ENCODE measurements at places on chromosomes 3 and 15.

DNA sequence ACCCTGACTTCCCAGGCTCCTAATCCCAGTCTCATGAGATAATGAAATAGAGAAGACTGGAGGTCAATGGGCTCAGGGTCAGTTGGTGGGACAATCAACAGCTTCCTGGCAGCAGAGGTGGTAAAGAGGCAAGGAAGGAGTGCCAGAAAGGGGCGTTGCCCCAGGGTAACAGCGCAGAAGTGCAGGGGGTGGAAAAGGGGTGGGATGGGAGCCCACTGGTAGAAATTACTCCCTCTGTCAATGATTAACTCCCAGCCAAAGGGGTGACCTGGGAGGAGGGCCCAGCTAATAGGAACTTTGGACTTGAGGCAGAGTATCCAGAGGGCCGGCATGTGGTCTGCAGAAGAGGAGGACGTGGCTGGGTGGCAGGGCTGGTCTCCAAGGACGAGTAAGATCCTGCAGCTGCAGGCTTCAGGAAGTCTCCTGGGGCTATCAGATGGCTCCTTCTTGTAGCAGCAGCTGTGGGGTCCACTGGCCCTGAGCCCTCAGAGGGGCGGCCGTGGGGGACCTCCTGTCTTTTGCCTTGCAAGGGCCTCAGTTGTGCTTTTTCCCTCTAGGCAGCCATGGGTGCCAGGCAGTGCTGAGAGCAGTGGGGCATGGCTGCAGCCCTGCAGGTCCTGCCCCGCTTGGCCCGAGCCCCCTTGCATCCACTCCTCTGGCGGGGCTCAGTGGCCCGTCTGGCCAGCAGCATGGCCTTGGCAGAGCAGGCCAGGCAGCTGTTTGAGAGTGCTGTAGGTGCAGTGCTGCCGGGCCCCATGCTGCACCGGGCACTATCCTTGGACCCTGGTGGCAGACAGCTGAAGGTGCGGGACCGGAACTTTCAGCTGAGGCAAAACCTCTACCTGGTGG, 2.3 kb downstream of the GLYCTK start:
- peak; percentile 89 for DNase-seq

DNA sequence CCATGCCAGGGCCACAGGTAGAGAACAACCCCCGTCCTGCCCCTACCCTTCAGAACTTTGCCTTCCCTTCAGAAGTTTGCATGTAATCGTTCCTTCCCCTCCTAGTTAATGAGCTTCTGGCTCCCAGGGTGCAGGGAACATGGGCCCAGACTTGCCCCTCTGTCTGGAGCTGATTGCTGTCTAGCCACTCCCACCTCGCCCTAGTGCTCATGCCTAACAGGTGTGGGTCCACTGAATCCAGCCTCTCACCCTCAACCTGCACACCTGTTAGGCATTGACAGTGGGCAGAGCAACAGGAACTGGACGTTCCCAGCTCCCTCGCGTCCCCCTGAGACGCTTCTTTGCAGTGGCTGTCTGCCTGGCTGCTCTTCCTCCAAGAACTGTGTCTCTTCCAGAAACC, 40.3 kb downstream of the WNT5A start:
- no peak for DNase-seq

GRCh38 chr3:168086541-168087260, 9.0 kb downstream of the GOLIM4 start:
- no peak for DNase-seq

GRCh38 chr3:42900226-42901072, 5.5 kb upstream of the ZNF662 start:
- DNase-seq = no peak

- no peak for DNase-seq
Measured at GRCh38 chr3:54476891-54477290, 354.5 kb downstream of the CACNA2D3 start.

DNA sequence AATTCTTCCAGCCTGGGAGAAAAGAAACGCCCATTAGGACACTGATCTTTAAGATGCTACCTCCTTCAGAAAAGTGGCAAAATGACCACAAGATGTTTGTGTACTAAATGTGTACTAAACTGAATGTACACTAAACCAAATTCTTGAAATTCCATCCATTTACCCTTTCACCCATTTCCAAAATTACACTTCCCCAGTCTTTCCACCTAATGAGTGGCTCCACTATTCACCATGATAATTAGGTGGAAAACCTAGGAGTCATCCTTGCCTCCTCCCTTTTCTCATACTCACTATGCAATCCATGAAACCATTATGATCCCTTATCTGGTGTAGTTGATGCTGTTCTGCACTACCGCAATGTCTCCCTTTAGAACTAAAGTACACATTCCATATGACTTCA, 452.1 kb upstream of the THBS1 start:
- DNase-seq = no peak

DNA sequence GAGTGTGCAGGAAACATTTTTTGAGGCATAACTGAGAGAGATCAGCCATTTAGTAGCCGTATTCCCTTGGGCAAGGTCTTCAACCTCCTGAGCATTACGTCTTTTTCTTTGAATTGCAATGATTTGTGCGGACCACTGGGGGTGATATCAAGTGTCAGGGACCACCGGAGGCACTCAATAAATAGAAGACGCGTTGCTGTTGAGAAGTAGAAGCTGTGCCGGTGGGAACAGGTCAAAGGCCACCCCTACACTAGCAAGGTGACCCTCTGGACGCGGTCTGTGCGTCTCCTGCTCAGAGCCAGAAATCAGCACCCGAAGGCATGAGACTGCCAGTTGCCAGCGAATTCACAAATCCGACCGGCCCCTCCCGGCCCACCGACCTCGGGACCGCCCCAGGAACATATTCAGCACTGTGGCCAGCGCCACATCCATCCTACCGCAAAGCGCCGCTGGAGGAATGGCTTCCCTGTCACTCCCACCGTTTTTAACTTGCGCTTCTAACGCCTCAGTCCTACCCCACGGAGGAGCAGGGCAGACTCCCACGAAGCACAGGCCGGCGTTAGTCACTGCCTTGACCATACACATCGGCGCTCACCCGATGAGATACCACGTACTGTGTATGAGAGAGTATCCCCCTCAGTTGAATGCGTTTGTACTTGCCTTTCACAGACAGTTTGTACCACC, 1.4 kb upstream of the GHSR start:
- peak; percentile 62 for DNase-seq

DNA sequence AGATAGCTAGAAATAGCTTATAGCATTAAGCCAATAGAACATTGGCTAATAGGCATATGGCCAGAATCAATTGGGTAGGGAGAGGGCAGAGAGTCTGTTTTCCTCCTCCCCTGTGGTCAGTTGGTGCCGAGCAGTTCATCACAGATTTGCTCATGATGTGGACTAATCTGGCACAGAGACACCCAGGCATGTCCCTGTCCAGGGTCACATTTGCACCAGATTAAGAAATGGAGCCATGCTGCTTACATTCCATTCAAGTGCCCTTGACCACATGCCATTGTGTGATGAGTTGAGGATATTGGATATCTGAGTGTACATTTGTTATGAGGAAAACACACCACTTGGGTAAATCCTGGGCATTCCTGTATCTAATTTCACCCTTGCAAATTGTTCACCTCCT, 53.4 kb downstream of the USP13 start:
- peak; percentile 67 for DNase-seq

DNA sequence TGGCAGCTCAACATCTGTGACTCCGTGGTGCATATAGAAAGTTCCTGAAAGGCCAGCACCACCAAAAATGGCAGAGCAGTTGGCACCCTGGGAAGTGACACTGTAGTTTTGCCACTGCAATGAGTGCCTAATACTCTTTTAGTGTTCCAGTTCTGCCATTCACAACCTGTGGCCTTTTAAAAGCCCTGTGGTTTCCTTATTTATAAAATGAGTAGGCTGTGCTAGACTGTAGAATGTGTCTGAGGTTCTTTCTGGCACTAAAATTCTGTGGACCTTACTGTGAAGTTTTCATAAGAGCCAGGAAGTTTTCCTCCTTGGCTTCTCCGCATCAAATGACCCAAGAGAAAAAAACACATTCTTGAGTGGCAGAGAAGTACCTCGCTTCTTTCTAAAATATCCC, 74.1 kb downstream of the MME start:
- DNase-seq = no peak

DNA sequence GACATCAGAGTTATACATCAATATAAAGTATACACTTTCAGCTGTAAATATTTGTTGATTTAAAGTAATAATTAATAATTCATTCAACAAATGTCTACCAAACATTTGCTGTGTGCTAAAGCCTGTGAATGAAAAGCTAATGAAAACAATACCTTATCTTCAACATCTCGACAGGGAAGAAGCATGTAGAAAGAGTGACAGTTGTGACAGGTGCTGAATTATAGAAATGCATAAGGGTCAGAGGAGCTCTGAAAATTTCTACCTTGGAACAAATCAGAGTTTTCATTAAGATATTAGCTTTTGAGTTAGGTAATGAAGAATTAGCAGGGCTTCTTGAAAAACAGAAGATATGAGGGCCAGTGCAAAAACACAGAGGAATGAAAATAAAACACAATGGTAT, 739.2 kb downstream of the VGLL3 start:
- no peak for DNase-seq

GRCh38 chr3:66561367-66561766, 60.5 kb upstream of the LRIG1 start:
- DNase-seq = no peak

- DNase-seq = peak; percentile 75
Measured at GRCh38 chr3:14253022-14253706, 74.5 kb downstream of the LSM3 start.

DNA sequence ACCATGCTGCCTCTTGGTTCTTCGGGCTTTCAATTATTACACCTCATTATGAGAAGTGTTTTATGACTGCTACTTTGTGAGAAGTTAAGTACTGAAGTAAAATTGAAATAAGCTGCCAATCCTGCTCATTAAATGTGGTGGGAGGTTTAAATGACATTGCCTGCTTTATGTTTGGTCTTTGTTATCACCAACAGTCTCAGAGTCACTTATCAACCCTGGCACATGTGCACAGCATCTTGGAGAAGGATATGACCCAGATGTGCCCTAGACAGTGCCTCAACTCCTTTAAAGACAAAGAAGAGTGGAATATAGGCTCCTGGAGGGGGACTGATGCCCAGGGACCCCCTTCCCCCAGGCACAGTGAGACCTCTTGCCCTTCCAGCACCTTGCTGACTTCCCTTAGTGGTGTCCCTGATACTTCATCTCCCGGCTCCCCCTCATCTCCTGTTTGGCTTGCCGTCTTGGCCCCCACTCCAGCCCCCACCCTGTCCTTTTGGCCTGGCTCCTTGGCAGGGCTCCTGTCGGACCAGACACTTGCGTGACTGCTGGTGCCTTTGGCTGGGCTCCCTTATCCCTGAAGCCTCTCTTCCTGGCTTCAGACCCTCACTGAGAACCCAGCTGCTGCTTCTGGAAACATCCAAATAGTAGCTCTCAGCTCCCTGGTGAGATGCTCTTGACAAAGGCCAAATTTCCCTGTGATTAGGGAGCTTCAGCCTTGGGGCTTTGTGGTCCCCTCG, 39.8 kb downstream of the ARHGAP31 start:
- no peak for DNase-seq

- peak; percentile 94 for DNase-seq
Measured at GRCh38 chr3:44729384-44729910, at the start of gene ZNF501. ZNF501 (plus strand) TSS chr3:44729635; CDS start chr3:44734422, 4,787 bp downstream.

DNA sequence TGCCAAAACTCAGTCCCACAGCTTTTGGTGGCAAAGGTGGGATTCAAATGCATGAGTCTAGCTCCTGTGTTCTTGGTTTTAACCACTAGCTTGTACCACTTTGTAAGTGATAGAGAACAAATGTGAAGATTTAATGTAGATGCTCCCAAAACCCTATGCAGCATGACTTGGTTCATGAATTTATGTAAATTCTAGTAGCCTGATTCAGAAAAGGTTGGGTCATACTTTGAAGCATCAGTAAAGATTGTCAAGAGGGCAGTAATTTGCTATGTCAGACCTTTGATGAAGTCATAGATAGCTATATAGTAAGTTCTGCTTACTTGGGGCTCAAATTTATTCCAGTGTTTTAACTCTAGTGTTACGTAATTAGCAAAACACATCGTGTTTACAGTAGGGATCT, 75.6 kb downstream of the VPS8 start:
- DNase-seq = no peak

GRCh38 chr15:95690631-95691340, 639.7 kb upstream of the NR2F2 start:
- DNase-seq = no peak

GRCh38 chr3:107892955-107893624, 197.7 kb downstream of the CD47 start:
- no peak for DNase-seq

GRCh38 chr15:92780843-92781242, 119.3 kb upstream of the CHD2 start:
- DNase-seq = no peak

DNA sequence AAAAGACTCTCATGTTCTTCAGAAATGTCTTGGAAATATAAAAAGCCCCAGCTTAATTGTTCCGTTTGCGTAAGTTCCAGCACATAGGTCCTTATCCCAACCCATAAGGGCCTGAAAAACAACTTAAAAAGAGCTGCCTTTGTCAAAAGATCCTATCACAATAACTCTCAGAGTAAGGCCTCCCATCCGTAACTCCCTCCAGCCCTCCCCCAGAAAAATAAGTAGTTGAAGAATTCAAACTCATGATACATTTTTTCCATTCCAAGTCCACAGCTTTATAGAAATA, 38.0 kb upstream of the SECISBP2L start:
- no peak for DNase-seq
